ENCODE measurements at places on chromosomes 3 and 15.

DNA sequence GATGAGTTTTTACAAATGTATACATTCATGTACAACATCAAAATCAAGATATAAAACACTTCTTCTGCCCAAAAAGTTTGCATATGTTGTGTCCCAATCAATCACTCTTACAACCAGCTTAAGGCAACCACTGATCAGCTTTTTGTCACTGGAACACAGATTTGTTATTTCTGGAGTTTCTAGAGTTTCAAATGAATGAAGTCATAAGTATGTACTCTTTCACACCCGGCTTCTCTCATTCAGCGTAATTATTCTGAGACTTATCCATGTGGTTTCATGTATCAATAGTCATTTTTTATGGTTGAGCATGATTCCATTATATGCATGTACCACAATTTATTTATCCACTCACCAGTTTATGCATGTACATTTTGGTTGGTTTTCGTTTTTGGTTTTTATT is 53.0 kb upstream of the CORO2B start:
- DNase-seq = no peak

DNA sequence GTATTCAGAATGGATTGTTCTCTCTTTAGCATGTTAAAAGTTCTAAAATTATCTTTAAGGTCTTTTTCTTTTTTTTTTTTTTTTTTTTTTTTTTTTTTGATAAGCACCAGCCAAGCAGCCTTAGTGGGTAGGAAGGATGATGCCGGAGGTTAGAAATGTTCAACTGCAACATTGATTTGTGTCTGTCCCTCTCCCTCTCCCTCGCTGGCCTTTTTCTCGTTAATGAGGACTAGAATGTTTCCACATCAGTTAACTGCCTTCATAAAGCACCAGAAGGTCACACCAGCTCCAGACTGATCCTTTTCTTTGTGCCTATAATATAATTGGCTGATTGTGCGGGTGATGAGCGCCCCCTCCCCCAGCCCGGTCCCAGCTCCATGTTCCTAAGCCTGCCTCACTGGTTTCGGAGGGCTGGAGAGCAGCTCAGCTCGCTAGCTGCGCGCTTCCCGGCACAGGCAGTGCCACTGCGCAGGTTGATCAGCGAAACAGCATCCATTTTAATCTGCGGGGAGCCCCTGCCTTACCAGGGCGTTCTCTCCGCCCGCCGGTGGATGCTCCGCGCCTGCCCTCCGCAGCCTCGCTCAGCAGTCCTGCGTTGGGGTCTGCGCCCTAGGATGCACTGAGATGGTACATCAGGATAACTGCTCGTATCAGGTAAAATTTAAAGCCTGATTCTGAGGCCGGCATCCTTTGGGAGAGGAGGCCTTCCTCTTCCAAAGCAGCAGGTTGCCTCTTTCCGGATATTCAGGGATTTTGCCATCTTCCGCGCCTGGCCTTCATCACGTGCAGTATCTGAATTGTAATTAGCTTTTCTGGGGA is 148.9 kb upstream of the IL12A start:
- no peak for DNase-seq

- no peak for DNase-seq
Observed at GRCh38 chr3:79233431-79234060, 534.3 kb downstream of the ROBO1 start.

DNA sequence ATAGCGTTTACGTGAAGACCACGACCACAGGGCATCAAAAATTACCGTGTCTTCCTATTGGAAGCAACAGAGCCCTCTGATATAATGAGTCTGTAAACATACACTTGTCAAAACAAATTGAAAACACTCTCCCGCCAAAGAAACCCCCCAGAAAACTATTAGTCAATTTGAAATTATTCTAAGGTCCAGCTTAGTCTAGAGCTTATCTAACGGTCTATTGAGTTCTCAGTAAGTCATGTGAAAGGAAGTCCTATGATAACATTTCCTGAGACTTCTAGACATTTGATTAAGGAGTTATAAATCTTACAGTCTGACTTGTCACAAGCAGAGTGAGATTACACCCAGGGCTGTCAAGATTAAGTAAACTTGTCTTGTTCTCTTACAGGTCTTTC is 356.3 kb downstream of the FOXP1 start:
- DNase-seq = no peak

DNA sequence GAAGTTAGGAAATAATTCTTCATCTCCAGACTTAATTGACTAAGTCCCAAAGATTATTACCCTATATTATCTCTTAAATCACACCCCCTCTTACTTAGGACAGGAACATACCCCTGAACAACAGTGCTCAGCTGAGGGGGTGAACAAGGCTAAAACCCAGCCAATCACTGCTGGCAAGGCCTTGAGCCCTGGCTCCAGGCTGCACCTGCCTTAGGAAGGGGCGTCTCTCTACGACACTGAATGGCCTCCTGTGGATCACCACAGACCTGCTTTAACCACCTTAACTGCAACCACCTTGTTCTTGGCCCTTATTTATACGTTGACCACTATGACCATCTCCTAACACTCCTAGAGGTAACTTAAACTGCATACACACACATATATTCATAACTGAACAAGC is 267.4 kb upstream of the THBS1 start:
- no peak for DNase-seq

GRCh38 chr3:193996221-193996620 is 139.7 kb upstream of the HES1 start:
- no peak for DNase-seq

GRCh38 chr3:133880287-133880686 is 15.4 kb downstream of the RAB6B start:
- DNase-seq = no peak

- no peak for DNase-seq
Observed at GRCh38 chr3:191399918-191400317, 61.0 kb upstream of the PYDC2 start.

- no peak for DNase-seq
Observed at GRCh38 chr3:141796081-141796888, 33.1 kb downstream of the GRK7 start.

DNA sequence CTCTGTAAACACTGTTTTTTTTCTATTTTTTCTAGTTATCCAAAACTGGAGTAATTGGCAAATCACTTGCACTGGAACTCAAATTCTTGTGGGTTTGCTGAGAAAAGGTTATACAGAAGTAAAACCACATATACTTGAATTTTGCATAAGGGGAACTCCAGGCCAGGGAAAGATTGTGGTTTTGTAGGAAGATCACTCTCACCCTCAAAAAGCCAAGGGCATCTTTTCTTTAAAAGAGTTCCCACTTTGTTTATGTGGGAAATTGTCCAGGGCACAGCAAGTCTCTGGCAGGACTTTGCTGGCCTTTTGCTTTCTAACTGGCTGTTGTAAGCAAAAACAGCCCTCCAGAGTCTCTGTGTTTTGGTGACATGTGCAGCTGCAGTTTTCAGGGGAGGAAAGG is 340.3 kb upstream of the RBMS3 start:
- DNase-seq = no peak

DNA sequence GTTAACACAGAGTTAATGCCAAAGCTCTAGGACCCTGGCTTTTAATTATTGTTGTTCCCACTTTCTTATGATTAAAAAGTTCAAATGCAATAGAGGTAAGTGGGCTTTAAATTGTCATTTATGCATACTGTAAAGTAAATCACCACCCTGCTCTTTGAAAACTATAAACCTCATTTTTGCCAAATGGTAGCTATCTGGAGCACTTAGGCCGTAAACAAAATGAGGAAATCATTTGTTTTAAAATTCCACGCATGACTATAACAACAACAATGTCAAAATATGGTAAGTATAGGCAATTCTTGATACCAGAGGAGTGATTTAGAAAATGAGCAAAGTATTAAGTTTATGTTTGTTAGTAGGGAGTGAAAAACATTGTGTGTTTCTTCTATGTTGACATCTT is 1.8 kb downstream of the UNC13C start:
- DNase-seq = no peak

- DNase-seq = peak; percentile 74
Observed at GRCh38 chr3:58526515-58526957, 10.5 kb downstream of the ACOX2 start.
